Activated T-helper 1 cell treated with anti-CD3 and anti-CD28 coated beads, Interleukin-12 subunit alpha, Interleukin-12 subunit beta, Interleukin-2, Interleukin-4 antibody, amounts not matched to agents 30 ng/mL and 10 ng/mL and 1 ng/mL, durations not matched to agents 14 hours and 24 hours and 36 hours (primary cell): ENCODE measurements at places on chromosomes 6 and 20.

GRCh38 chr6:38525888-38526287, 113.8 kb downstream of the BTBD9 start:
- no peak overlapping the region for H3K4me3 ChIP-seq
- no peaks in the 10 kb centered on the region for H3K4me1 ChIP-seq
- no peak overlapping the region for H3K27ac ChIP-seq
- no peaks in the 10 kb centered on the region for H3K27me3 ChIP-seq

DNA sequence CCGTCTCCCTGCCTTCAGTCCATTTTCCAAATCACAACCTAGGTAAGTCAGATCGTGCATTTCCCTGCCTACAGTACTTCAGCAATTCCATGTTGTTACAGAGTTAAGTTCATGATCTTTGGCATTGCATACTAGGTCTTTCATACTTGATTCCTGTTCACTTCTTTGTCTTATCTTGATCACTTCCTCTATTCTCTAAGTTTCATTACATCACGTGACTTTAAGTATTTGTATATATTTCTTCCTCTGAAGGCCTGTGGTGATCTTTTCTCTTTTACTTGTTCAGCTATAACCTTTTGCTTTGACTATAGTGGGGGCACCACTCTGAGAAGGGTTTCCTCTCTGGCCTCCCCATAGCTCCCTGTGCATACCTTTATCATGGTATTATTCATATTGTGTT, 100.2 kb downstream of the TRMT11 start:
- H3K4me3 ChIP-seq, result no peak overlapping the region
- no peaks in the 10 kb centered on the region for H3K27me3 ChIP-seq
- no peak for DNase-seq
- H3K36me3 ChIP-seq, result no peaks in the 10 kb centered on the region
- no peaks in the 10 kb centered on the region for H3K4me1 ChIP-seq
- no peak overlapping the region for H3K27ac ChIP-seq

GRCh38 chr6:148309301-148309700, 33.3 kb upstream of the SASH1 start:
- no peak overlapping the region for H3K27ac ChIP-seq
- H3K4me1 ChIP-seq, result no peaks in the 10 kb centered on the region
- H3K27me3 ChIP-seq, result peaks cover 8% of the 10 kb centered on the region

GRCh38 chr20:51491393-51491792, 51.1 kb downstream of the NFATC2 start:
- no peak overlapping the region for H3K27ac ChIP-seq
- no peaks in the 10 kb centered on the region for H3K27me3 ChIP-seq
- no peak for DNase-seq

DNA sequence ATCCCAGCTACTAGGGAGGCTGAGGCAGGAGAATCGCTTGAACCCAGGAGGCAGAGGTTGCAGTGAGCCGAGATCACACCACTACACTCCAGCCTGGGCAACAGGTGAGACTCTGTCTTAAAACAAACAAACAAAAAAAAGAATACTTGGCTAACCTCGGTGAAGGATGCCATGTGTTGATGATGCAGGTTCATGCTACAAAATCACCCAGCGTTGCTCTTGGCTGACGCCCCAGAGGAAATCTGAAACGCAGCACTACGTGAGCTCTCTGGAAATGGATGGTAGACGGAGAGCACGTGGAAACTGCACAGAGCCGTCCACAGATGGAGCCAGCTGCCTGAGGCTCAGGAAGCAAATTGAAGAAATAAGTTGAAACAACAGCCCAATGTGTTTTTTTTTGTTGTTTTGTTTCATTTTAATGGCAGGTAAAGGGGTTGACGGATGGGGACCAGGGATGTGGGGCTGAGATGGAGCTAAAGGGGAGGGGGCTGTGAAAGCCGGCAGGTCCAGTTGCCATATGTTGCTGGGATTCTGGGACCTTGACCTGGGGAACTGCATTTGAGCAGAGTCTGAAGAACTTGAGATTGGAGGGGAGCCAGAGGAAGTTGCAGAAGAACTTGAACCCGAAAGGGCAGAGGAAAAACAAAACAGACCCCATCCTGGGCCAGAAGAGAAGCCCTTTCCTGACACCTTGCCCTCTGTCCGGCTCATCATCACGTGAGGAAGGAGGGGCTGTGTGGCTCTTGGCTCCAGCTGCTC, 12.8 kb upstream of the MANBAL start:
- DNase-seq, result no peak
- peaks cover 10% of the 10 kb centered on the region for H3K27me3 ChIP-seq
- H3K36me3 ChIP-seq, result no peaks in the 10 kb centered on the region
- no peak overlapping the region for H3K4me3 ChIP-seq
- H3K4me1 ChIP-seq, result no peaks in the 10 kb centered on the region

DNA sequence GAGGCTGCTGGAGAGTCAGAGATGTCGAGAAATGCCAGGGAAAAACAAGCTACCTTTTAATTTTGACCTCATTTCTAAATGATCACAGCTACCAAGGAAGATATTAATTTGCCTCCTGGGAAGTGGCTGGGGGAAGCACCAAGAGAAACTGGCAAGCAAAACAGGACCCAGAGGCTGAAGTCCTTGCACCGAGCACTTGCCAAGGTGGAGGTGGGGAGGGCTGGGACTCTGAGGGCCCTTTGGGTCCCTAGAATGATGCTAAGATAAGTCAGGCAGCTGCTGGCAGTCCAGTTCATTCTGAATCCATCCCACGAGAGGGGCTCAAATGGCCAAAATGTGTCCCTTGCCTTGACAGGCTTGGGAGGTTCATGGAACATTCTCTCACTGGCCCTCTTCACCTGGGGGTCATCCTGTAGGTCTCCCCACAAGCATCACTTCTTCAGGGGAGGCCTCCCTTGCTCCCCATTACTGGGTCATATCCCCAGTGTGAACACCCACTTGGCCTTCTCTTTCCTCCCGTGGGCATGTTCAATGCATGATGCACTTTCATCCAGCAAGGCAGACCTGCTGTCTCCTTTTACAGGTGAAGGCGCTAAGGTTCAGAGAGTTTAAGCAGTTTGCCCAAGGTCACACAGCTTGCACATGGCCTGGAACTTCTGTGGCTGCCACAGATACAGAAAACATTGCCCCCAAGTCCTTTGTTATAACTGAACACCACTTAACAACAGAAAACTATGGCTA, 39.1 kb upstream of the BLCAP start:
- no peak overlapping the region for H3K4me3 ChIP-seq
- no peaks in the 10 kb centered on the region for H3K4me1 ChIP-seq
- H3K36me3 ChIP-seq, result no peaks in the 10 kb centered on the region
- DNase-seq, result no peak
- peaks cover 36% of the 10 kb centered on the region for H3K27me3 ChIP-seq

DNA sequence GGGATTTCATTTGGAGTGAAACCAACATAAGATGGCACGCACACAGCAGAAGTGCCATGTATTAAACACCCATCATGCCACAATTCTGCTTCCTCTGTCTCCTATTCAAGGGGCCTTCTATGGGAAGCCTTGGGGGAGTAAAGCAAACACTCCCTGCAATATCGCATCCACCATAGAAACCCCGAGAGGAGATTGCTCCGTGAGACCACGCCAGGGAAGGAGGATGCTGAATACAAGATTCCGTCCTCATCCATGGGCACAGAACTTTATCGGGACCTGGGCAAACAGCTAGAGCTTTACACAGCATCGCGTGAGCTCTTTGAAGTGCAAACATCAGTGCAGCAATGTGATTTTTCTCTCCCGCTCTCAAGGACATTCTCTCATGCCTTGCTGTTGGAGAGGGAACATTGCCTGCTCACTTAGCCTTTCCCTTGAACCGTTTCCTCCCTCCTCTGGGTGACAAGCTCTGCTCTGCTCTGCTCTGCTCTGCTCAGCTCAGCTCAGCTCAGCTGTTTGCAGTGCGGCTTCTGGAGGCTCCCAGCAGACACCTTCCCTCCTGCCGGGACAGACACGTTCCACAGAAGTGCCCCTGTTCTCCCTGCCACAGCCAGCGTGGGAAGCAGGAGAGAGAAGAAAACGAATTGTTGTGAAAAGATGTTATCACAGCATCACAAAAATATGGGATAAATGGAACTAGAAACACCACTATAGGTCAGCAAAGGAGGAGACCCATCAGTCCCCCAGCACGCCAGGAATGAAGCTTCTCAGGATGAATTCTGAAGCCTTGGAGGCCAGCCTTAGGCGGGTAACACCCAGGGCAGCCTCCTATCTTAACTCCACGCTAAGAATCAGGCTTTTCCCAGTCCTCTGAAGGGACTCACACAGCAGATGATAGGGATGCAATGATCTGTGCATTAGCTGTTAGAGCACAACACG, 48.2 kb downstream of the RNASET2 start:
- H3K27me3 ChIP-seq, result no peaks in the 10 kb centered on the region
- no peak overlapping the region for H3K4me3 ChIP-seq
- DNase-seq, result no peak
- H3K4me1 ChIP-seq, result peaks cover 46% of the 10 kb centered on the region
- H3K36me3 ChIP-seq, result peaks cover 17% of the 10 kb centered on the region
- H3K27ac ChIP-seq, result no peak overlapping the region
